Activated CD4-positive, alpha-beta T cell treated with anti-CD3 and anti-CD28 coated beads for 24 hours (primary cell): ENCODE measurements at places on chromosomes 6 and 20.

DNA sequence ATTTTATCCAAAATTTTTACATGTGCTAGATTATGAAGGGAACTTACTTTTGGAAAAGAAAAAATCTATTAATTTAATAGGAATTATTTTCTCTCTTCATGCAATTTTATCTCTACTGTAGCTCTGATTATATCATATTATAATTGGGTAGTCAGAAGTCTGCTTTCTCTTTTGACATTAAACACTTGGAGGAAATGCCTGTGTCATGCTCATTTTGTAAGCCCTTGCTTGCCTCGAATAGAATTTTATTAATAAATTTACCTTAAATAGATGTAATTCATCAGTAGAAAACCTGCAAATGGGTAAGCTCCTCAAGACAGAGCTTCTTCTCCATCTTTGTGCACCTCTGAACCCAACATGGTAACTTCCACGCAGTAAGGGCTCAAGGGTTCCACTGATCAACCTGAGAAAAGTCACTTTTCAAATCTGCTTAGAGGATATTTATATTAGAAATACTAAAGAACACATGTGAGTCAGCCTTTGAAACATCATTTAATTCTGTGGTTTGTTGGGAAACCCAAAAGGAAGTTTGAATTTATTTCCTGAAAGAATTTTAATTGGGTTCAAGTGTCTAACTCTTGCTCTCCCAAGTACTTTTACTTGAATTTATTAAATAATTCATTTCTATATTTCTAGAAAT lies 266.0 kb downstream of the ALDH8A1 start:
- no peak for DNase-seq

- DNase-seq, result no peak
These were observed 391.1 kb upstream of the HSF2 start for GRCh38 chr6:122008101-122008999.

GRCh38 chr20:54774426-54774825 lies 299.0 kb downstream of the DOK5 start:
- DNase-seq, result no peak

- DNase-seq, result no peak
These were observed 257.1 kb downstream of the BCKDHB start for GRCh38 chr6:80363501-80364122.

DNA sequence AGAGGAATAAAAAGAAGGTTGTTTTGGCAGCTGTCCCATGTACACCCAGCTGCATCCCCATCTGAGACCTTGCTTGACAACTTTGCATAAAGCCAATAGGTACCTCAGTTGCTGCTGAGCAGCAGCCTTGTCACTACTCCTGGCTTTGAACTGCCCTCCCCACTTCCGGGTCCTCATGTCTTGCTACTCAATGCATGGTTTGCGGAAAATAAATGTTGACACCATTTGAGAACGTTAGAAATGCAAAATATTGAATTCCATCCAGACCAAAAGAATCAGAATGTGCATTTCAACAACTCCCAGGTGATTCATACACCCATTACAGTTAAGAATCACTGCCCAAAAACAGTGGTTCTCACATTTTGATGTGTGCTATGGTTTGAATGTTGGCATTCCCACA lies 32.9 kb downstream of the GPX5 start:
- no peak for DNase-seq

DNA sequence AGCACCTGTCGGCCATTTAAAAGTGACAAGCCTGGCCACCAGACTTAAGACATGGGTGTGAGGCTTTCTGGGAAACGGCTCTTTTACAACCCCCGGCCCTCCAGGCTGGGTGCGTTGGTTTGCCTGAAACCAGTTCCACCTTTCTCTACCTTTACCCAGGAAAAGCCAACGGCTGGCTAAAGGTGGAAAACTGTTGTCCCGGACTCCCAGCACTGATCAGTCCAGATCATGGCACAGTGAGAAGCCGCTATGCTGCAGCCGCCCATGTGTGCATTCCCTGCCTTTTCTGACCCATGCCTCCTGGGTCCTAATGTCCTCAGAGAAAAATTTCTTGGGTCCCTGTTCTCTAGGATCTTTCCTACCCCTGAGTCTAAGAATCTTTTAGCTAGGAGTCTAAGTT lies 655.7 kb upstream of the HS3ST5 start:
- DNase-seq, result no peak

DNA sequence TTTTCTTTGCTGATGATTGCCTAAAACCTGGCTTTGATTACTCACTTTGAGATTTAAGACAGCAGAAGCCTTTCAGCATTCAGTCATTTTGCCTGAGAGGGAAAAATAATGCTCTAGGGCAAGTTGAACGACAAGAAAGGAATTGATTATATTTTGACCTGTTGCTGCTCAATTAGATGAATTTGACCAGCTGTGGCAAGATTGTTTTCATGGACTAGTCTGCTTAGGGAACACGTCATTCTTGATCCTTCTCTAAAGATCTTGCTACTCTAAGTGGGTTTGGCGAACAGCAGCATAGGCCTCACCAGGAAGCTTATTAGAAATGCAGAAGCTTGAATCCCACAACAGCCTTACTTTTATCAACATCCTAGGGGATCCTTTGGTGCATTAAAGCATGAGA lies 59.7 kb upstream of the PHACTR1 start:
- DNase-seq, result no peak

GRCh38 chr6:6984585-6985366 lies 123.0 kb upstream of the RREB1 start:
- no peak for DNase-seq

DNA sequence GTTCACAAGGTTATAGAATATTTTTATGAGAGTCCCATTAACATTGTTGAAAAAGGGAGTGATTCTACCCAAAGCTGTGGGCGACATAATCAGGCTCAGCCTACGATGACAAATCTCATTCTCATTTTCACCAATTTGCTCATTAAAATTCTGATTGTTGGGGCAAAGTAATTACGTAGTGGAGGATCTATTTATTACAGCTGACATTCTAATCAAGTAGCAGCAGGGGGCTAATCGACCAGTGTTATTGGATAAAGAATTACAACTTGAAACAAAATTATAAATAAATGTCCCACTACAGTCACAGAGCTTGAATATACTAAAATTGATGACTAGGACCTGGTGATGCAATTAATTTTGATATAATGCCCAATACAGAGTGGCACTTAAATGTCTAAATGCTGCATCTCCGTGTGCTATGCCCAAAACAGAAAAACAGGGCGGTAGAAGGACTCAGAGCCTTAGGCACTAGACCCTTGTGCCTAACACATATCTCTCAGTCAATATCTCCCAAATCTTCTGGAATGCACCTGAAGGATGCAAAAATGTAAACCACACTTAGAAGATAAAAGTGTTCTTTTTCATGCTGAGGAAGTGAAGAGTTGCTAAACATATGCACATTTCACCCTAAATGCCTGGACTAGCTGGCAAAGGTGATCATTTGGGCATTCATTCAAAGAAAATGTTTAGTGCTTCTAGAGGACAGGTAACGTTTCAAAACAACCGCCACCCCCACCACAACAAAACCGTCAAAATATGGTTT lies 88.3 kb downstream of the CD24 start:
- DNase-seq, result no peak

- DNase-seq, result no peak
These were observed 87.0 kb downstream of the CD164 start for GRCh38 chr6:109295109-109295773.

- no peak for DNase-seq
These were observed 66.9 kb downstream of the ZBTB2 start for GRCh38 chr6:151324488-151324825.

DNA sequence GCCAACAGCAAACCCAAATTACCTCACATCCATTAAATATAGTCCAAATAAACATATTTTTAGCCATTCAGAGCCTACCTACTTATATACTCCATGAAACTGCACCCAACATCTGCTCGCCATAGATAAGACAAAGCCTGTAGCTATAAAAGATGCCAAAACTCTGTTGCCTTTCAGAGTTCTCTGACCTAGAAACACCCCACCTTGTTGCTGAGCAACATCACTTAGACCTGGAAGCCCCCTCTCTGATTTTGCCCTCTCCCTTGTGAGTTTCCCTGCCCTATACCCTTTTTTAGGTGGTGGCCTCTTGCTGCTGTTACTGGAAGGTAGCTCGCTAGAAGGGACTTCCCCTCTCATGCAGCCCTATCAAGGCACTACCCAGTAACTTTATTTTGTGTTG lies 27.7 kb upstream of the FBXL4 start:
- DNase-seq, result no peak

GRCh38 chr6:24743265-24743943 lies 24.4 kb upstream of the C6orf62 start:
- peak; percentile 23 for DNase-seq

DNA sequence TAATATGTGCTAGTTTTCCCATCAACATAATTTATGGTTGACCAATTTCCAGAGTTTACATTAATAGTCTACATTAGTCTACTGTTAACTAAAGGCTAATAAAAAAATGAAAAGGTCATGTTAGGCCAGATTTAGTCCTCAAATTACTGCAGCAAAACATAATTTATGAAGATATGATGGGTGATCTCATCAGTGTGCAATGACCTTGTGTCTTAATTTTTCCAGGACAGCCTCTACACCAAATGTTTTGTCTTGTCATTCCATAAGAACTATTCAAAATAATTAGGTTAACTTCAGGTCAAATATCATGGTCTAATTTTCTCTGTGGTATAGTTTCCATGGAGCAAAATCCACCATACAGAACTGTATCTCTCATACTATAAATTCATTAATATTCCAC lies 234.2 kb downstream of the COL12A1 start:
- no peak for DNase-seq

- no peak for DNase-seq
These were observed 349.1 kb upstream of the GJE1 start for GRCh38 chr6:141783585-141783984.

GRCh38 chr20:57680131-57680716 lies 29.6 kb downstream of the PMEPA1 start:
- DNase-seq, result no peak

DNA sequence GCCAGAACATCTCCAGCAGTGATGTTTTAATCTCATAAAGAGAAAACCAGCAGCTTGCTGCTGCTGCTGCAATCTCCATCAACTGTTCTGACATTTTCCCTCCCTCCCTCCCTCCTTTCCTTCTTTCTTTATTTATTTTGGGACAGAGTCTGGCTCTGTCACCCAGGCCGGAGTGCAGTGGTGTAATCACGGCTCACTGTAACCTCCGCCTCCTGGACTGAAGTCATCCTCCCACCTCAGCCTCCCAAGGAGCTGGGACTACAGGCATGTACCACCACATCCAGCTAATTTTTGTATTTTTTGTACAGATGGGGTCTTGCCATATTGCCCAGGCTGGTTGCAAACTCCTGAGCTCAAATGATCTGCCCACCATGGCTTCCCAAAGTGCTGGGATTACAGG lies 5.7 kb downstream of the ELOVL5 start:
- DNase-seq, result no peak

DNA sequence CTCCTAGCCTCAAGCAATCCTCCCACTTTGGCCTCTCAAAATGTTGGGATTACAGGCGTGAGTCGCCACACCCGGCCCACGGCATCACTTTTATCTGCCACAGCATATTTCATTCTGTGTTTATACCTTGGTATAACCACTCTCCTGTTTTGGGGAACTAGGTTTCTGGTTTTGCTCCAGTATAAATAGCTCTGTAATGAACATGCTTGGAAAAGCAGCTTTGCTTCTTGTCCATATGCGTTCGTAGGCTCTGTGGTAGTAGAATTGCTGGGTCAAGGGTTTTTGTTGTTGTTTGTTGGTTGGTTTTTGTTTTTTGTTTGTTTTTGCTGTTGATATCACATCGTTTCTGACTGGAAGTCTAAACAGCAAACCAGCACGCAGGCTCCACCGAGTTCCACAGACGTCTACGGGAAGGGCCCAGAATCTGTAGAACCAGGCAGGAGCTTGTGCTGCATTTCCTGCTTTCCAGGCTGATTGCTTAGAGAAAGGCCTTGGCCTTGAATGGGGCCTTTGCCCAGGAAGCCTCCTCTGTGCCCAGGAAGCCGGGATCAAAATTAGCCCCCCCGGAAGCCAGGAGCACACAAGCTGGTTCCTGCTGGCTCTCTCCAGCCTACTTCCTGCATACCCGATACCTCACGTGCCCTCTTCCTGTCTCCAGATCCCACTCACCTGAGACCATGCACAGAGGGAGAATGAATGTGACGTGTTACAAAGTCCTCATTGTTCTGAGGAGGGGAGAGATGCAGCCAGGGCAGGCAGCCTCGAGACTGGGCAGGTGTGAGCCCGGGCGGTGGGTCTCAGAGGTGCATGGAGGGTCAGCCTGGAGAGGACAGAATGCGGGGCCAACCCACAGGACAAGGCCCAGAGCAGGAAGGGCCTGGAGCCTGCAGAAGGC lies 34.7 kb downstream of the AAR2 start:
- DNase-seq, result no peak

DNA sequence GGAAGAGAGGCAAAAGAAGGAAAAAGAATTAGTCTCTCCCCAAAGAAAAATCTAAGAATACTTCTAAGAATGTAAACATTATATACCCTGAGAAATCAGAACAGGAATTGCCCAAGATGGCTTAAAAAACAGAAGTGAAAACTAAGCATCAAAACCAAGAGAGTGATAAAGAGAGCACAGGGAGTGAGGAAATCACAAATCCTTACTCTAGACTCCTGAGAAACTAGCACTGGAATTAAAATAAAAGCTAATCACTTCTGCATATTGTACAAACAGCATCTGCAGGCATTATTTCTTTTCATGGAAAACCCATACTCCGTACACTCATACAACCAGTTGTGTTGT lies 285.7 kb downstream of the BTBD9 start:
- DNase-seq, result no peak

DNA sequence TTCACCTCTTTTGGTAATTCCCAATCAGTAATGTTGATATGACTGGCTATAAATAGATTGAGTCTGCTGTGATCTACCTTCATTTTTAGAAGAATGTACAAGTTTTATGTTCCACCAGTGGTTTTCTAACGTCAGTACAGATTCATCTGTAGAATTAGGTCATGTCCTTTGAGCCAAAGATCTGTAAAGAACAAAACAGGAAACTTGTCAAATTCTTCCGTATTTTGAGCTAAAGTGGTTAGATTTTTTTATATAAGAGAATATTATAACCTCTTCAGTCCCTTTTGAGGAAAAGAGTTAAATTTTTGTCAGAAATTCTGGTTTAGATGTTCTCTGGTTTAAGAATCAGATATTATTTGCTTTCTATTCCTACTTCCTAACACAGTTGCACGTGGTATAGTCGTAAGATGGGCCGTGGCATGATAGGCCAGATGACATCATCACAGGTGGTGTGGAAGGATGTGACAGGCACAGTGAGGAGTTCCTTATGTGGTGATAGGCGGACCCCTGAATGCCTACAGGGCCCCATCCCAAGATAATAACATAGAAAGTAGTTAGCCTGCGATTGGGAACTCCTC lies 62.3 kb downstream of the SNX9 start:
- peak; percentile 42 for DNase-seq

DNA sequence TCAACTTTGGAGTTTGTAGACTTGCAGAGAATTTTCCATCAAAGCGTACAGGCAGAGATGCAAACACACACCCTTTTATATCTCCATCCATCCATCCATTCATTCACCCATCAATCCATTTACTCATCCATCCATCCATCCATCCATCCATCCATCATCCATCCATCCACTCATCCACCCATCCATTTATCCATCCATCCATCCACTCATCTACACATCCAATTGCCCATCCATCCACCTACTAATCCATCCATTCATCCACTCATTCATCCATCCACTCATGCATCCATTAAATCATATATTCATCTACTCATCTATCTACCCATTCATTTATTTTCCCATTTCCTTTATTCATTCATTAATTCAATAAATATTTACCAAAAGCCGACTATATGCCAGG lies 52.1 kb downstream of the KCNB1 start:
- DNase-seq, result no peak

GRCh38 chr20:53750827-53751619 lies 157.4 kb upstream of the ZNF217 start:
- DNase-seq, result no peak
